Esophagus mucosa (tissue), 1 donor: ENCODE measurements at places on chromosomes 7 and 10. TPM values are rescaled to one million over a fixed set of nuclear protein-coding genes. Genes with fewer than 3 reads are reported as not detected.

DNA sequence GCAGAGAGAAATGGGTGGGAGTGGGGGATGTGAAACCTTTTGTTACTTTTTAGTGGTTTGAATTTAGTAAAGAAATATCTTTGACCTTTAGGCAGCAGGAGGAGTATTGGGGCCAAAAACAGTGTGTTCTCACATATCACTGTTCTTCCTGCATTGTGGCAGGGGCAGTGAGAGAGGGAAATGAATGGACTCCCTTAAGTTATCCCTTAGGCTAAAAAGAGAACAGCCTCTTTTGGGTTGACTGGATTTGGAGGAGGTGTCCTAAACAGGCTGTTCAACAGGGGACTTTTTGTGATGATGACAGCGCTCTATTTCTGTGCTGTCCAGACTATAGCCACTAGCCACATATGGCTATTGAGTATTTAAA lies 22.3 kb downstream of the ZNF775 start:
- ATAC-seq: no peak

DNA sequence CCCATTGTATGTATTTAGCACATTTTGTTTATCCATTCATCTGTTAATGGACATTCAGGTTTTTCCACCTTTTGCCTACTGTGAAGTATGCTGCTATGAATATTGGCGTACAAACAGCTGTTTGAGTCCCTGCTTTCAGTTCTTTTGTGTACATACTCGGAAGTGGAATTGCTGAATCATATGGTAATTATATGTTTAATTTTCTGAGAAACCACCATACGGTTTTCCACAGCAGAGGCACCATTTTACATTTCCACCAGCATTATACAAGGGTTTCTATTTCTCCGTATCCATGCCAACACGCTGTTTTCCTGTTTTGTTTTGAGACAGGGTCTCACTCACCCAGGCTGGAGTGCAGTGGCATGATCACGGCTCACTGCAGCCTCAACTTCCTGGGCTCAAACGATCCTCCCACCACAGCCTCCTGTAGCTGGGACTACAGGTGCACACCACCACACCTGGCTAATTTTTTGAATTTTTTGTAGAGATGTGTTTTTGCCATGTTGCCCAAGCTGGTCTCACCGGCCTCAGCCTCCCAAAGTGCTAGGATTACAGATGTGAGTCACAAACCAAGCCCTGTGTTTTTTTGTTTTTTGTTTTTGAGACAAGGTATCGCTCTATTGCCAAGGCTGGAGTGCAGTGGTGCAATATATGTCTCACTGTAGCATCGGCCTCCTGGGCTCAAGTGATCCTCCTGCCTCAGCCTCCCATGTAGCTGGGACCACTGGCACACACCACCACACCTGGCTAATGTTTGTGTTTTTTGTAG lies 22.1 kb upstream of the FBXW4 start:
- peak; percentile 84 for ATAC-seq

ZC3HAV1L gene
- 6.3 TPM for total RNA-seq

TRUB1 gene
- 13.6 TPM for total RNA-seq

DNA sequence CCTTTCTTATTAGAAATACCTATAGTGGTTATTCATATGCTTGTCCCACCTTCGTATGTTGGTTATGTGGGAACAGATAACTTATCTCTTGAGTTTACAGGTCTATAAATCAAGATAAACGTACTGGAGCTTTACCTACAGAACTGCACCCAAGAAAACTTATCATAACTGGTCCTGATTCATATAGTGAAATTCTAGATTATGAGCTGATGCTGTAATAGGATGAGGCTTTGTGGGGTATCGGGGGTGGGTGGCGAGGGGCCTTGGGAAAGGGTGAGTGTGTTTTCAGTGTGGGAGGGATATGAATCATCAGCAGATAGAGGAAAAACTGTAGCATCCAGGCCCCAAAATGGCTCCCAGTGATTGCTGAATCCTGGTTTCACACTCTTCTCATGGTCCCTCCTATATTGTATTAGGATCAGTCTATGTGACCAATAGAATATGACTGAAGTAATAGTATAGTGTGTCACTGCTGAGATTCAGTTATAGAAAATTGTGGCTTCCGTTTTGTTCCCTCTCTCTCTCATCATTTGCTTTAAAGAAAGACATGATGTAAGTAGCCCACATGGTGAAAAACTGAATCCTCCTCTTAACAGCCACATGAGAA lies 706.8 kb upstream of the LRRTM3 start:
- no peak for ATAC-seq
